ENCODE measurements at places on chromosomes 7 and 10.

GRCh38 chr7:8773518-8773917, 340.1 kb downstream of the NXPH1 start:
- no peak for DNase-seq

DNA sequence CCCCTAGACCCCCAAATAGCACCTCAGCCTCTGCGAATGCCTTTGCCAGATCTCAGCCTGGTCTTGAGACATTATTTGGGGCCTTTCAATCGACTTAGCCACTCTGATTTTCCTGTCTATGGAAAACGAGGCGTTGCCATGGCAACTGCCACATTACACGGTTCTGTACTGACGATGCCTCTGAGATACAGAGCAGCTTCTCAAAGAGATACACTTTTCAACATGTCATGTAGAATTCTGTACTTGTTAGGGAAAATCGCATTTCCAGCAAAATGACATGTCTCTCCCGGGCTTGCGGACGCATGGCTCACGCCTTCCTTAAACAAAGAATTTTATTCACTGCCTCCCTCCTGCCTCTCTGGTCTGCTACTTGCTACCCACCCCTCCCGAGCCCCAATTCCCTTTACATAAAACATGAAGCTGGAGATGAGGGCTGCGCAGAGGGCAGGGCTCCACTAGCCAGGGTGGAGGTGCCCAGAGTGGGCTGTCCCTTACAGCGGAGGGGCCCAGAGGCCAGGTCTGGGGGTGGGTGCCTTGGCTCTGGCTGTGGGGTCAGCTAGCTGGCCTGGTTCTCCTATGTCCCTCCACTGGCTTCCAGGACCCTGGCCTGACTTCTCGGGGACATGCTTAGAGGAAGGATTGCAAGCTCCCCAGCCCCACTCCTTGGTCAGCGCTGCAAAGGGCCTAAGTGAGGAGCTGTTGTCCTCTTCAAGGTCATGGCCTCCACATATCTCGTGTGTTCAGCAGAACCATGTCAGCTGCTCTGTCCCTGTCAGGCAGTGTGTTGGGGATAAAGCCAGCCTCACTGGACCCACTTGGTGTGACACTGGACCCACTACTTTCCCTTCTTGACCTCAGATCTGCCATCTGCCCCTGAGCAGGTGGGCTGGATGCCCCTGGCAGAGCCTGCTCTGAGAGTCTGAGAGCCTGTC, 342.5 kb downstream of the RPS24 start:
- DNase-seq, result no peak

DNA sequence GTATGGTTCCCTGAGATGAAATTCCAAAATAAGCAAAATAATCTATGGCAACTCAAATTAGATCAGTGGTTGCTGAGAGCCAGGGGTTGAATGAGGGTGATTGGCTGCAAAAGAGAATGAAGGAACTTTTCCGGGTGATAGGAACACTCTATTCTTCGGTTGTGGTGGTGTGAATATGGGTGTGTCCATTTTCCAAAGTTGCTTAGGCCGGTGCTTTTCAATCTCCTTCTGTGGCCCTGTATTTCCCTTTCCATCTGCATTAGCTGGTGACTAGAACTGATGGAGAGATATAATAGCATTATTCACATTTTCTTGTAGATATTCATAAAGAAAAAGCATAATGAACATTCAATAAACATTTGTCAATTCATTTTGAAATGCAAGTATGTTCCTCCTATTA, 382.9 kb downstream of the TFEC start:
- DNase-seq, result no peak

DNA sequence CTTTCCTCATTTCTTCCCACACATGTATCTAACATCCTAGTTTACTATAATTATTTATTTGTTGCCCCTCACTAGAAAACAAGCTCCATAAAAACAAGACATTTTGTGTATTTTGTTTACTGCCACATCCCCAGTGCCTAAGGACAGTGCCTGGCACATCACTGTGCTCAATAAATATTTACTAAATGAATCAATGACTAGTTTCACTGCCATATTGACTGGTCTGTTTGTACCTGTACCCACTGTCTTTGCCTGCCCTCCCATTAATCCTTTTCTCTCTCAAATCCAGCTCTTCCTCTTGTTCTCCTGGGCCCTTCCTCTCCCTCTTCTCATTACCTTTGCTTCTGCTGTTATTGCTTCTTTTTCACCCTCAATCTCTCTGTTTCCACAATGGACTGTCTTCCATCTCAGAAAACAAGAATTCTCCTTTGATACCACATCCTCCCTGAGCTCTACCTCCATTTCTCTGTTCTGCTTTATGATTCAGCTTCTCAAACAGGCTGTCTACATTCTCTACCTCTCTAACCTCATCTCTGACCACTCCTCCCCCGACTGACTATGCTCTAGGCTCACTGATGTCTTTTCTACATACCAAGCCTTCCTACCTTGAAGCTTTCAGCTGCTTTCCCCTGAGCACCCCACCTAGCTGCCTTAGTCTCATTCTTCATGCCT, 8.3 kb upstream of the FAM133B start:
- DNase-seq, result no peak

DNA sequence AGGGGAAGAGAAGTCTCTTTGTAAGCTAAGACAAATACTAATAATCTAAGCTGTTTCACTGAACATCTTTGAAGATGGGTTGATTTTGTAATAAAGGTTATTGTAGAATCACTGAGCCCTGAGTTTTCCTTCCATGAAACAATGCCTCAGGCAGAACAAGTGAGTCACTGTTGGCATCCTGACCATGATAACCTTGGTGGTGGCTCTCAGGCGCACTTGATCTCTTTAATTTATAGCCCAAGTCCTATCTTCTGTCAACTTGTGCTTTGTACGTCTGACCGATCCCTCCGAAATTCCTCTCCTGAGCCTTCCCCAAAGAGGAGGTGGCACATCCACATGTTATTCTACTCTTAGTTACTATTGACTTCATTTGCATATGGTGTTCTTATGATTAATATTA, 812.9 kb downstream of the REEP3 start:
- DNase-seq, result no peak

- no peak for DNase-seq
Observed at GRCh38 chr10:6561552-6561951, 18.5 kb downstream of the PRKCQ start.
